CD4-positive, alpha-beta T cell treated with Interleukin-2 at 100 ng/mL for 4 hours (primary cell): ENCODE measurements at places on chromosomes 12 and 14.

DNA sequence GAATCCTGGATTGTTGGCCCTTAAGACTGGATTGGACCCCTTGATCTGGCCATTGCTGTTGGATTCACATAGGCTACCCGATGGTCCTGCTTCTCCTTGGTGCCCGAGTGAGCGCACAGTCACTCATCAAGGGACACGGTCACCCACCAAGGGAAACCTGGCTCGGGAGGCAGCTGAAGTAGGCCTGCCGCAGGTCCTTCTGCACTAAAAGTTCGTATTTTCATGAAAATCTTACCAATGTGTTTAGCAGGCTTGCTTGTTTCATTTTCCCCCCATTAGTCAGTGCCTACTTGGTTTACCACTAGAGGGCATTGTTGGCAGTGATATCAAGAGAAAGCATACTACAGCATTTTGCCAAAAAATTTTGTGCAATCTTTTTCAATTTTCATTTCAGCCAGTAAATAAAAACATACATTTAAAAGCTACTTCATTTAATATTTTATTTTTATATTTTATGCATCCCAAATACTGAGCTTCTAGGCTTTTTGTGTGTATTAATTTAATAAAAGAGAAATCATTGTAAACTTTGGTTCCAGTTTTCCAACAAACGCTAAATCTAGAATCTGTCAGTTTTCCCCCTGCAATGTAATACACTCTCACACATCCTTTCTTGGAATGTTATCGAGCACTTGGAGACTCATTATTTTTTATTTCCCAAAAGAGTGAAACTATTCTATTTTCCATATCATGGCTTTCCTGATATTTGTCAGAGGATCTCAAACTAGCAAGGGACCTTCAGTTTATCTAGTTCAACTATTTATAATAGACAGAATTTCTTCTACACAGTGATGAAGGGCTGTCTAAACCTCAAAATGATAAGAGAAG is 116.7 kb downstream of the LMNTD1 start:
- DNase-seq = peak; percentile 63

GRCh38 chr14:64990296-64990695 is 3.6 kb downstream of the FNTB start:
- DNase-seq = peak; percentile 32

GRCh38 chr12:50613463-50613862 is 108.7 kb downstream of the DIP2B start:
- DNase-seq = no peak

DNA sequence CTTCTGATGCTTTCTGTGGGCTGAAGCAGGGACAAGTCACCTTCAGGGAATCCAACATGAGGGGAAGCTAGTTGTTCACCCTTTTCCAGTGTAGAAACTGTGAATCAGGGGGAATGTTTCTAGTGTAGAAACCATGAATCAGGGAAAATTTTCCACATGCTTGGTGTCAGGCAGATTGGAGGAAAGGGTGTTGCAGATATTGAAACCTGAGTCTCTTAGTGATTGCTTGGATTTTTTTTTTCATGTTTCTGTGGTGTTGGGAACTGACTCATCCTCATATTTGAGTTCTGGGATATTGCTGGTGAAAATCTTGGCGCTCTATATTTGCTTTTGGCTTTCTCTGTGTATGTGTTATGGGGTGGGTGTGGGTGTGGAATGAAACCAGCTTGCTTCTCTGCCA is 144.5 kb upstream of the FBXO33 start:
- no peak for DNase-seq
